Activated naive CD8-positive, alpha-beta T cell treated with anti-CD3 and anti-CD28 coated beads for 36 hours (primary cell): ENCODE measurements at places on chromosomes 2 and 18.

- no peak for DNase-seq
Observed at GRCh38 chr2:30162806-30163205, 16.0 kb downstream of the YPEL5 start.

GRCh38 chr2:127371037-127371436 is 16.7 kb downstream of the MAP3K2 start:
- DNase-seq = no peak

DNA sequence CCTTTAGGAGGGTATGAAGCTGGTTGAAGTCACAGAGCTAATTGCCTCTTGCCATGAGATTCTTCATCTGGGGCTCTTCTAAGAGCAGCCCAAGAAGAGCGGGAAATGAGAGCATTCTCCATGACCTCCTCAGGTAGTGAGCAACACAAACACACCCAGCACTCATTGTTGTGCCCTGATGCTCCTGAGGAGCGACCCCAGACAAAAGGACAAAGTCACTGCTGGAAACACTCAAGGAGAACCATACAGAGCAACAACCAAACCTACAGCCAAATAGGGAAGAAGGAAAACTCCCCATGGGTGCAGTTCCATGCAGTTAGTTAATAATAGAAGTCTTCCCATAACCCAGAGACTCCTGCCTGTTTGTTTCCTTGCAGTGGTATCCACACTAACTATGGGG is 426.0 kb upstream of the CRIM1 start:
- no peak for DNase-seq

DNA sequence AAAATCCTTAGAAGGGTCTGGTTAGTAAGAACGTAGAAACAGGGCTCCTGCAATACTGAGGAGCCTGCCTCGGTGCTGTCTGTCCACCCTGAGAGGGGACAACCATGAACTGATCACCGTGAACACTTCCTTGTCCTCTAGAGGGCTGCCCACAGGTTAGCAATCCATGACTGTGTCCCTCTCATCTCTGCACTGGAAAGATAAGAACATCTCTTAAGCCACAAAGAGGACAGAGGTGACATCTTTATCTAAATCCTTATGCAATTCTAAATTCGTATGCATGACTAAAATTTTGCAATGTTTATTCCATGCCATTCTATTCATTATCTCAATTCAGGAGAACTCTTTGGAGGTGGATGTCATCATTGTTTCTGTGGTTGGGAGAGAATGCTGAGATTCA is 12.8 kb downstream of the EFR3B start:
- DNase-seq = no peak

- no peak for DNase-seq
Observed at GRCh38 chr2:68240446-68240845, 11.9 kb downstream of the PPP3R1 start.

- peak; percentile 75 for DNase-seq
Observed at GRCh38 chr18:13464432-13465123, 246.0 kb downstream of the LDLRAD4 start.

- no peak for DNase-seq
Observed at GRCh38 chr2:9345997-9346396, 77.3 kb downstream of the ITGB1BP1 start.

DNA sequence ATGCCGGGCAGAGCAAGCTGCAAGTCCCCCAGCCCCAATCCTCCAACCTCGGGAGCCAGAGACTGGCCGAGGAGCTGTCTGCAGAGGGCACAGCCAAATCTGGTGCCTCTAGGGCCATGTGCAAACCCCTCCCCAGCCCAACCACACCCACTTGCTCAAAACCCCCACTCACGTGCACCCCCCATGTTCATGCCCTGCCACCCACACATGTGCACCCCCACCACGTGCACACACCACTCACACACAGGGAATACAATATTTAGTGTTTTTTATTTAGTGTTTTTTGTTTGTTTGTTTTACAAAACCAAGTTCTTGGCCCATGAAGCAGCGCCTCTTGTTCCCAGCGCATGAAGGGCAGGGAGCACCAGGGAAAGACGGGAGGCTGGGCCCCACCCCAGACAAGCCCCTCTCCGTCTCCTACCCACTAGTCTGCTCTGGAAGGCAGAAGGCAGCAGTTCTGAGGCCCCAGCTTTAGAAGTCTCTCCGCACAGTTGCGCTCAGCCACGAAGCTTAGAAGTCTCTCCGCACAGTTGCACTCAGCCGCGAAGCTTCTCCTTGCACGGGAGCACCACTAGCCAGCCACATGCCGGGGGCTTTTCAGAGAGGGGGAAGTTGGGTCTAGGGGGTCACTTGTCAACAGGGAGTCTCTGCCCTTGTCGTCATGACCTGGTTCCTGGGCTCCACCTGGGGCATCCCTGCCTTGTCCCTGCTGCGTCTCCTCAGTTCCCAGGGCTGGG is 276.1 kb upstream of the HDAC4 start:
- no peak for DNase-seq

DNA sequence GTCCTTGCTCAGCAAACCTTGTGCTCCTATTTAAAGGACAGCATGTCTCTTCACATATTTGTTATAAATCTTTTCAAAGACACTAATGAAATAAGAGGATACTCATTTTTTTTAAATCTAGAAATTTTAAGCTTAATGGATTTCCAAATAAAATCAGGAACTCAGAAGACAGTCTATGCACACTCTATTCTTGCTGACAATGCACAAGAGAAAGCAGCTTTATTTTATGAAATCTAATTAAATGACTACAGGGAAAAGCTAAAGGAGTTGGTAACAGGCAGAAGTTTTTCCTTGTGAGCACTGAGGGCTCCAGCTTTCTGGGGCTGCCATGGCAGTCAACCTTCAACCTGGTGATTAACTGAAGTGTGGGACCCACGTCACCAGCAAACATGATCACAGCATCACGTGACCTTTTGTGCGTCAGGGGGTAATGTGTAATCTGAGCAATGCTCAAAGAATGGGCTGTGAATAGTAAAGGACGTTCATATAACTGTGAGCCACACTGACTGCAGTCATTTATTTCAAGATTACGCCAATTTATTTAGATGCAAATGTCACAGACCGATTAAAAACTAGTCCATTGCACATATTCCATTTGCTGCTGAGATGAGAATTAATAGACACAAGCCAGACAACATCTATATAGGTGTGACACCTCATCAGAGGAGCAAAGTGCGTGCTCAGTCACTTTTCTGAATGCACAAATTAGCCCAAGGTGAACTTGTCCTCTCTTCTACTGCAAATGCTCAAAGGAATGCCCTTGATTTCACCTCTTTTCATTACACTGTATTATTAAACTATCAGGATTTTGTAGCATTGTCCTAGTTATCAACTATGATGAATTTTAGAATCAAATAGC is 11.6 kb upstream of the DNER start:
- no peak for DNase-seq
